ENCODE measurements at places on chromosomes 3 and 15. TPM values are rescaled to one million over a fixed set of nuclear protein-coding genes. Genes with fewer than 3 reads are reported as not detected.

- peak; percentile 70 for DNase-seq
Observed at GRCh38 chr15:85417276-85417675, 36.9 kb downstream of the AKAP13 start.

Gene ARRDC4
- total RNA-seq = 293 TPM

GRCh38 chr3:44860117-44860516 is 1.6 kb upstream of the TMEM42 start:
- DNase-seq = no peak

Gene ITIH1
- total RNA-seq = not detected

DNA sequence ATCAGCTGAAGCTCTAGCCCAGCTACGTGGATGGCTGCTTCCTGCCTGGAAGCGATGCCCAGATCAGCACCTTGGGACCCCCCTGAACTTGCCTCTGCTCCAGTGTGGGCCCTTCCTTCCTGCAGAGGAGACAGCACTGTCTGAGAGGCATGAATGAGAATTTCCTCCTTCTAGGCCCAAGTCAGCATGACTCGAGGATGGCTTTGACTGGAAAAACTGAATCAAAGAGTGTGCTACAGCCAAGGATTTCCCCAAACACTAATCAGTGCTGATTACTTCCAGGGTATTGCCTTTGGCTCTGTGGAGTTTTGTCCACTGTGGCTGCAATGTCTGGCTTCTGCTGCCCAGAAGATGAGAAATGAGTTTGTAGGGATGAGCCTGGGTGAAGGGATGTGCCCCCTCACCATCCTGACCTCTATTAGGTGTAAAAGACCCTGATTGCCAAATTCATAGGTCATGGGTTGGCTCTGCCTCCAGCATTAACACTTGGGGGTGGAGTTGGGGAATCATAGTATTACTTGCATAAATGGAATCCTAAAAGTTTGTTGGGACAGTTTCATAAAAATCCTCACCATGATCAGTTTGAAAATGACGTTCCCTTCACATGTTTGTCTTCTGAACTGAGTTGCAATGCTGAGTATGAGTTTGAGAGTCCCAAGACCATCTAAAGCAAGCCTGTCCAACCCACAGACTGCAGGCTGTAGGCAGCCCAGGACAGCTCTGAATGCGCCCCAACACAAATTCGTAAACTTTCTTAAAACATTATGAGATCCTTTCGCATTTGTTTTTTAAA is 36.7 kb downstream of the FLNB start:
- no peak for DNase-seq

GRCh38 chr15:50280271-50280670 is 14.7 kb upstream of the HDC start:
- DNase-seq = peak; percentile 80

DNA sequence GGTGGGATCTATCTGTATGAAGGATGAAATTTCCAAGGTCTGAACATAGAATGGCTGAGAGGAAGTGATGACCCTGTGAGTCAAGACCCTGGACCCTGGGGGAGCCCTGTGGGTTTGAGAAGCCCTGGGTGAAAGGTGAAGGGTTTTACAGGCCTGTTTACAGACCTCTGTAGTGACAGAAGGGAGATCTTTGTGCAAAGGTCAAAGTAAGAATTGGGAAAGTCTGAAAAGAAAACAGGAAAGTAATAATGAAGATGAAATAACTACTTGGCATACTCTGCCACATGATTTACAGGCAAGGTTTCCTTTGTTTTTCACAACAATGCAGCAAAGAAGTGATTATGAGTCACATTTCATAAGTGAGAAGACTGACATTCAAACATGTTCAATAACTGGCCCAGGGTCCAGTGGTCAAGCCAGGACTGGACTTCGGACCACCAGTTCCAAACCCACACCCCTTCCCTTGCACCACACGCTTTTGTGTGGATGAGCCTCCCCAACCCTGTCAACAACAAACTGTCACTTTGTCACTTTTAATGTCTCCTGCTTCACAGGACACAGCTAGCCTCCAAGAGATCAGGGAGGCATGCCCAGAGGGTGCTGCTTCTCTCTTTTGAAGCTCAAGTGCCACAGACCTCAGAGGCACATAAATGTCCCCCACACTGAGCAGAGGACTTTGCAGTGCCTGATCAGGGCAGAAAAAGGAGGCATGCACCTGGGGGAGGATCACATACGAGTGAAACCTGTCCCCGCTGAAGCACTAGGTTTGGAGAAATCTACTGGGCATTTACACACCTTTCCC is 21.5 kb downstream of the CD86 start:
- no peak for DNase-seq

GRCh38 chr3:43957553-43957952 is 266.8 kb downstream of the ABHD5 start:
- DNase-seq = no peak

Gene NEO1
- total RNA-seq = 86.8 TPM

DNA sequence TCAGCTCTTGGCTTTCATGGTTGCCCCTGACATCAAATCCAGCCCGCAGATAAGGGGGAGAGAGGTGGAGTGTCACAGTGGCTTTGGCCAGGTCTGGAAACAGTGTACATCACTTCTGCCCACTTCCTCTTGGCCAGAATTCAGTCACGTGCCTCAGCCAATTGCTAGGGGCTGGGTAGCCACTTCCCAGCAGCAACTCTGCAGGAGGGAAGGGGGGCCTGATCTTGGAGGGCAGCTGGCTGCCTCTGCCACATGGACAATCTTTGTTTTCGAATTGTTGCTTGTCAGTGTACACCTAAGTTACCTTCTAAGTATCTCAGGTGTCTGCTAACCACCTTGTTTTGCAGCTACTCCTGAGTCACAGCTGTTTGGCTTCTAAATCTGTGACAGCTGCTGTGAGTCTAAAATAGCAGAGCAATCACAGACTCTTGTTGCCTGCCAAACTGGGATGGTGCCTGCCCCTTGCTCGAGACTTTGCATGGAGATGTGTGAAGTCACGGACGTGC is 41.0 kb upstream of the LIMD1 start:
- peak; percentile 34 for DNase-seq

DNA sequence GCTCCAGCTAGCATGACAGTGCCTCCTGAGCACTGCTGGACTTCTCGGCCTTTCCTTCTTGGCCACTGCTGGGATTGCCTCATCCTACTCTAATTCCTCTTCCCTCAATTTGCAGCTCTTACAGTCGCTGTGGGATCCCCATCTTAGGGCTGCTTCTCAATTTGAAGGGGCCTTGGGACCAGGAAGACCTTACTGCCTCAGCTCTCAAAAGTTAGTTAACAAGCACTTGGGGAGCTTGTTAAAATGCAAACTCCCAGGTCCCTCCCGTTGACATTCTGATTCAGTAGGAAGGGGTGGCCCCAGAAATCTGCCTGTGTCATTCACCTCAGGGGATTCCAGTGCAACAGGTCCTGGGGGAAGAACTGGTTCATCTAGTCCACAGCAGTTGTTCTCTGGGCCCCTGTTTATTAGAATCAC is 14.8 kb downstream of the BDH1 start:
- DNase-seq = no peak

- DNase-seq = peak; percentile 54
Observed at GRCh38 chr3:162769564-162769963, 1273.0 kb downstream of the OTOL1 start.

DNA sequence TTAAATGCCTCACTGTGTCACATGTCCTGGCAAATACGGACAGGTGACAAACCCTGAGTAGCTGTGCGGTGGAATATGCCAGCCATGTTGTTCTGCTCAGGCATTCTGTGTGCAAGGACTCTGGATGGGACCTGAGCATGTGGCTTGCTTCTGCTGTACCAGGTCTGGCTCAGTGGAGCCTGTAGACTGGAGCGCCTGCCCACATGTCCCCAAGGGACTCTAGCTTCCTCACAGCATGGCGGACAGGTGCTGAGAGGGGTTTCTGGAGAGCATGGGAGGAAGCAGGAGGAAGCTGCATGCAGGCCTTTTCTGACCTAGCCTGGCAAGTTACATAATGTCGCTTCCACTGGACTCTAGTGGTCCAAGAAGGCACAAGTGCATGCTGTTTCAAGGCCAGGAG is 96.3 kb downstream of the PLXNA1 start:
- no peak for DNase-seq

GRCh38 chr3:177606891-177607290 is 409.6 kb upstream of the TBL1XR1 start:
- DNase-seq = no peak

GRCh38 chr3:27939940-27940339 is 217.8 kb upstream of the EOMES start:
- peak; percentile 32 for DNase-seq

GRCh38 chr3:23938688-23939087 is 6.4 kb upstream of the NR1D2 start:
- DNase-seq = no peak

DNA sequence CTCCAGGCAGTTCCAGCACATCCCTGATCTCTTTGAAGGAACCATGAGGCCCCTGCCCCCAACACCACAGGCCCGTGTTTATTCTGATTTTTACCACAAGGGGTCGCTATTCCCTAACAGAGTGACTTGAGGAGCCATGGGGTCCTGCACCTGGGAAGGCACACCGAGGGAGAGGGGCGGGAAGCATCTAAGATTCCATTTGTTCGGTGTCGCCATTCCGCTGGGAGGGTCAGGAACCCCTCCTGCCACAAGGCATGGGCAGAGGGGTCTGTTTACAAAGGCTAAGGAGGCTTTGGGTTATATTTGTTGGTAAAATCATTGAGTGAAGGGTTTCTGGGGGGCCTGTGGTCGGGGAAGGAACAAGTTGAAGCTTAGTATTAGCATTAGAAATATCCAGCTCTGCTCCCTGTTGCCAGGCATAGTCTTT is 77.1 kb downstream of the WDR76 start:
- DNase-seq = peak; percentile 34

GRCh38 chr3:158569794-158570193 is 1.2 kb upstream of the MLF1 start:
- no peak for DNase-seq

DNA sequence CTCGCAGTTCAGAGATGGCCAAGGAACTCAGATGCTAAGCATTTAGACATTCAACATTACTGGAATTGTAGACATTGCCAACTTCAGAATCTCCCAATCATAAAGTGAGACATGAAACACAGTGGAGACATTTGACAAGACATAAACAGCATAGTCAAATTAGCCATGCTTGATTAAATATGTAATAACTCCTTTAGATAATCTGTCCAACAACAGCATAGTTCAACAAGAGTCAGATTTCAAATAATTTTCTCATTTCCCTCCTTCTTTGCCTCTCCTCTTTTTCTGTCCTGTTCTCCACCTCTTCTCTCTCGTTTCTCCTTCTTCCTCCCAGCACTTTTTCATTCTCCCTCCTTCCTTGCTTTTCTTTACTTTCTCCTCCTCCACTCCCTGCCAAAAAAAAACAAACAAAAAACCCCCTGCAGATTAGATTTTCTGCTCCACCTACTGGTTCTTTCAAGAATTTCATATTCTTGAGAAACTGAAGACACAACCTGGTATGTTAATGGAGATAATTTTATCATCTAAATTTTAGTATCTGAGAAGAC is 20.2 kb downstream of the CPOX start:
- peak; percentile 47 for DNase-seq

GRCh38 chr15:70258369-70259027 is 160.8 kb upstream of the TLE3 start:
- no peak for DNase-seq

Gene GOLGA8T
- 0.30 TPM for total RNA-seq

Gene NR1I2
- total RNA-seq = 0.20 TPM

Gene HYKK
- 1.9 TPM for total RNA-seq

DNA sequence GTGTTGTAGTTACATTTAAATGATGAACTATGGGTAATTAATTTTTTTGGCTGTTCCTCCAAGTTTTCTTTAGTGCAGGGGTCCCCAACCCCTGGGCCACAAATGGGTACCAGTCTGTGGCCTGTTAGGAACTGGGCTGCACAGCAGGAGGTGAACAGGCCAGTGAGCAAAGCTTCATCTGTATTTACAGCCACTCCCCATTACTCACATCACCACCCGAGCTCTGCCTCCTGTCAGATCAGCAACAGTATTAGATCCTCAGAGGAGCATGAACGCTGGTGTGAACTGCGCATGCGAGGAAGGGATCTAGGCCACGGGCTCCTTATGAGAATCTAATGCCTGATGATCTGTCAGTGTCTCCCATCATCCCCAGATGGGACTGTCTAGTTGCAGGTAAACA is 75.9 kb upstream of the RPL35A start:
- no peak for DNase-seq

Gene GOLGA8S
- total RNA-seq = 0.10 TPM

DNA sequence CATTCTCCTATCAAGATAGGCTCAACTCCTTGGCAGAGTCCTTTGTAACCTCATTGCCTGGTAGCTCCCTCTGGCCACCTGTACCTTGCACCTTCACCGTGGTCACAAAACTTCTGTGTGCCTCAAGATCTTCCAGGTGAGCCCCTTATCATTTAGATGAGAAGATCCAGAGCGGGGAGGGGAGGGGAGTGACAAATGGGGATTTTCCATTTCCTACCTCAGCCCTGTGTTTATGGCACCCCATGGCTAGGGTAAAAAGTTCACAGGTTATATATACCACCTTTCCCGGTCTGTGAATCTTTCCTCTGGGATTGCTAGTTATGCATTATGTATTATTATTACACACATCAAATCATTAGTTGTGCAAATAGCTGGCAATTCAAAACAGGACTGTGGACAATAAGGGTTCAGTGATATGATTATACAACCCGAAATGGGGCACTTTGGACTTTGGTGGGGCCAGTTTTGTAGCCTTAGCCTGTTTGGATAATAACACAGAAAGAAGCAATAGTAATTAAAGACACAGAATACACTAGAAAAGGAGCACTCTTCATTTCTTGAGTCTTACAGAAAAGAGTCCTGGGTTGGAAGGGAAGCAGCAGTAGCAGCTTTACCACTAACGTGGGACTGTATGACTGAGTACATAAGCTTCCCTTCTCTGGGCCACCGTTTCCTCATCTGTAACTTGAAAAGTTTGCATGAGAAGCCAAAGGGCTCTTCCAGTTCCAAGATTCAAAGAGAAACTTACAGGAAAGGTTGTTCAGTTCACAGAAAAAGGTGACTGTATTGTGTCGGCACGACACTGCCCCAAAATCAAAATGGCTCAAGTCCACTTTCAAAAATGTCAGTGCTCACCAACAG is 7.1 kb downstream of the TLE3 start:
- DNase-seq = no peak

GRCh38 chr3:191387441-191388077 is 57.2 kb upstream of the UTS2B start:
- DNase-seq = peak; percentile 32

DNA sequence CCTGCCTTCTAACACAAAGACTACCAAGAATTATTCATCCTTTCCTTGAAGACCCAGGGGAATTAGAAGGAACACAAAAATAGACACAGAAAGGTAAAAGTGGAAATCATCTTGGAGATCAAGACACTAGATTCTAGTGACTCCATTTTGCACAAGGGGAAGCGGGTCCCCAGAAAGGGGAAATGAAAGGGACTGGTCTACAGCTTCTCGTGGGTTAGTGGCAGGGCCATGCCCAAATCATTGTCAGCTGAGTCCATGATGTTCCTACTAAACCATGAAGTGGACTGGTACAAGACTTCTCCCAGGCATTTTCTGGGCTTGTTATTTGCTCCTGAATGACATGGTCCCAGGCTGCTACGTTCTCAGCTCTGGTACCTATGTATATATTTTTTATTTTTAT is 230.7 kb upstream of the TPRG1 start:
- no peak for DNase-seq

Gene LOXL1
- total RNA-seq = 70.7 TPM

Gene PLA1A
- 5.1 TPM for total RNA-seq

Gene P2RY1
- total RNA-seq = 0.17 TPM

- no peak for DNase-seq
Observed at GRCh38 chr15:32944431-32944830, 226.6 kb downstream of the GREM1 start.

- no peak for DNase-seq
Observed at GRCh38 chr3:127853681-127854080, 31.4 kb upstream of the MGLL start.

GRCh38 chr3:105505170-105505569 is 138.5 kb downstream of the ALCAM start:
- DNase-seq = no peak

Gene MIX23
- total RNA-seq = 63.6 TPM
